Fibroblast of skin of back (primary cell): ENCODE measurements at places on chromosomes 5 and 9.

DNA sequence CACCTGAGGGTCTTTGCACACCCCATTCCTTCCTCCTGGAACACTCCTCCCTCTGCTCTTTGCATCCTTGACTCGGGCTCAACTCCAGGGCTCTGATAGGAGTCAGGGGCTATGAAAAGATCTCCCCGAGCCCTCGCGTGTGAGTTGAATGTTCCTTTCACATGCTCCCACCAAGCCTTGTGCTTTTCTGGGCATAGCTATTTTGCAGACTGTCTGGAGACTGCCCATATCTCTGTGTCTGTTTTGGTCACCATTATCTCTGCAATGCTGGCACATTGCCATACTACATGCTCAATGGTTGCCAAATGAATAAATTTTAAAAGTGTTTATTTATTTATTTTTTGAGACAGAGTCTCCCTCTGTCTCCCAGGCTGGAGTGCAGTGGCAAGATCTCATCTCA is 56.9 kb upstream of the PLPP1 start:
- no peak for DNase-seq

GRCh38 chr9:77158772-77159513 is 18.4 kb upstream of the VPS13A start:
- peak; percentile 75 for DNase-seq

DNA sequence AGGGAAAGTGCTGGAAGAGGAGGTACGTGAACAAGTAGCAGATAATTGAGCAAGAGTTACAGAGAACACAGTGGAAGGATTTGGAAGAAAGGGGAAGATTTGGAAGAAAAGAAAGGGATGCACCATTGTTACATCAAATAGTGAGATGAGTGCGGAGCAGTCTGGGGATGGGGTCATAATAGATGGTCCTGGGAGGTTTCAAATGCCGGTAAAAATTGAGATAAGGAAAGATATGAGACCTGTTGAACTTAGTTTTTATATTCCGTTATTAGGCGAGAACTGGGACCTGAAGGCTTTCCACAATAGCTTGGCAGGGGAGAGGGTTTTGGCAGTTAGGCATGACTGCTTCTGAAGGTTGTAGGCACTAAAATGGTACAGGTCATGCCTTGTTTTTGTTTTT is 20.9 kb downstream of the ATP6V0E1 start:
- DNase-seq: no peak

DNA sequence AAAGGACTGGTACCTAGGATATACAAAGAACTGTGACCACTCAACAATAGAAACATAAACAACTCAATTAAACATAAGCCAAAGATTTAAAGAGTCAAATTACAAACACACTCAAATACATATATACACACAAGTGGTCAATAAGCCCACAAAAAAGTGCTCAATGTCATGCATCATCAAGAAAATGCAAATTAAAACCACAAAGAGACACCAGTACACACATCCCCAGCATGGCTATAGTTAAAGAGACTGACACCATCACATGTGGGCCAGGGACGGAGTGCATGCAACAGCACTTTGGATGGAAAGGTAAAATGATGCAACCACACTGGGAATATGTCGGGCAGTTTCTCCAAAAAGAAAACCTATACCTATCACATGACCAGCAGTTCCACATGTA is 89.7 kb downstream of the CAAP1 start:
- DNase-seq: no peak

DNA sequence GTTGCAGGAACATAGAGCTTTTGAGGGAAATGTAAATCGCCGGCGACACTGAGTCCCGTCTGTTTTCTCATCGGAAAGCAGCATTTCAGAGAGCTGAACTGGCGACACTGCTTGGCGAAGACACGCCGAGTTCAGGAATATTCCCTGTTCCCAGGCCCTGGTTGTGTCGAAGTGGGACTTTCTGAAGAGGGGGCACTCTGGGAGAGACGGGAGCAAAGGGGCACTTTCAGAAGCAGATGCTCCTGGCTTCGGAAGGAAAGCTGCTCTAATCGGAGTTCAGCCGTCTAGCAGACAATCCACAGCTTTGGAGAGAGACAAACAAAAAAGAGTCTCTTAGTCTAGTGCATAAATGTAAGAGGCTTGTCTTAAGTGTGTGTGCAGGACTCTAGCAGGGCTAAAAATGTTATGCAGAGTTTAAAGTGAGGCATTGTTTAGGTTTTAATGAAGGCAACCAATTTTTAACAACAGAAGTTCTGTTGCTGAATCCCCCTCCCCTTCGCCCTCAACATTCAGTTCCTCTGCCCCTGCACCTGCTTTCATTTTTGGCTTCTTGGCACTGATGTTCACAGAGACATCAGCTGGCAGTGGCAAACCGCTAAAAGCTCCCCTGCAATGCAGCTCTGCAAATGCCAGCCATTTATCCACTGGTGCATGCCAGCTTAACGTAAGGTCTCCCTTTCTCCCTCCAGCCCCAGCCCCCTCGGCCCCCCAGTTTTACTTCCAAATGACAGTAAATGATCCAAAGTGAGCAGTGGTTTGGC is 289.5 kb upstream of the MPDZ start:
- DNase-seq: no peak

GRCh38 chr5:74266836-74267235 is 373.7 kb downstream of the ENC1 start:
- no peak for DNase-seq

DNA sequence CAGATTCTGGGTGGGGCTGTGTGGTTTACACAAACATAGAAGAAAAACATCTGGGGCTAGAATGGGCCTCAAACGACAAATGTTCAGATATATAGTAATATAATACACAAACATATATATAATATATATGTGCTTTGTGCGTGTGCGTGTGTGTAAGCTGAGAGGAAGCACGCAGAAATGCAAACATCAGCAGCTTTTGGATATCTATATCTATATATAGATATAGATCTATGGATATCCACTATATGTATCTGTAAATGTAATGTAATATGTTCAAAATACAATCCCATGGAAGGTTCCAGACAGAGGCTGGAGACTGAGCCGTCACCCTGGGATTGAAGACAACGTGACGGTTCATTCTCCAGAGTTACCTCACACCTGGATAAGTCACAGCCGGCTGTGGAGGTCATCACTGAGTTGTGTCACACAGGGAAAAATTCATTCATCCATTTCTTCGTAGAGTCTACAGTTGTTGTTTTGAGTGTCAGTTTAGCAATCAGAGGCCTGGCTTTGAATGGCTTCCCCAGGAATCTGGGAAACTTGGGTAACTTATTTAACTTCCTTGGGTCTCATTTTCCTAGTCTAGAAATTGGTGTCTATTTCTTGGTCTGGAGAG is 123.0 kb upstream of the CPEB4 start:
- DNase-seq: no peak

GRCh38 chr9:76423216-76424177 is 29.3 kb upstream of the RFK start:
- no peak for DNase-seq

DNA sequence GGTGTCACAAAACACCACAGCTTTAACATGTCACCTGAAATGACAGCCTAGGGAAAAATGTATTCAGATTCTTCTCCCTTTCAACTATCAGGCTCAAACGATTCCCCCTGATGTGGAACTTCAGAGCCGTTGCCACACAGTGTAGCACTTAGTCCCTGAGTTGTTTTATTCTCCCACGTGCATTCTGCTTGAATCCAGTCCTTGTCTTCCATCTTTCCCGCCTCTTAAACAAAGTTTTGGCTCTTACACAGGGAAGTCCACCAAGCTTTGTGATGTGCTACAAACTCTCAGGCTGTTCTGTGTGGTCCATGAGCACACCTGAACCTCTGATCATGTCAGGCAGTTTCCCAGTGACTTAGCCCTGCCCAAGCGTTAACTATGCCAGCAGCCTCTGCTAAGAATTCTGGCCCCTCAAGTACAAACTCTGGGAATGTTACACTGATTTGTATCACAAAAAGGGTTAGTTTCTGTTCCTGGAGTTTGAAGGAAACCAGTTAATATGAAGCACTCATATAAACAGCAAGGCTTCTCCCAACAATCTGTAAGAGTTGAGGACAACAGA is 45.8 kb upstream of the RNF38 start:
- DNase-seq: no peak

- no peak for DNase-seq
Observed at GRCh38 chr5:161299053-161299452, 247.5 kb downstream of the GABRB2 start.

- DNase-seq: no peak
Observed at GRCh38 chr9:28600226-28600625, 1026.9 kb upstream of the C9orf72 start.

DNA sequence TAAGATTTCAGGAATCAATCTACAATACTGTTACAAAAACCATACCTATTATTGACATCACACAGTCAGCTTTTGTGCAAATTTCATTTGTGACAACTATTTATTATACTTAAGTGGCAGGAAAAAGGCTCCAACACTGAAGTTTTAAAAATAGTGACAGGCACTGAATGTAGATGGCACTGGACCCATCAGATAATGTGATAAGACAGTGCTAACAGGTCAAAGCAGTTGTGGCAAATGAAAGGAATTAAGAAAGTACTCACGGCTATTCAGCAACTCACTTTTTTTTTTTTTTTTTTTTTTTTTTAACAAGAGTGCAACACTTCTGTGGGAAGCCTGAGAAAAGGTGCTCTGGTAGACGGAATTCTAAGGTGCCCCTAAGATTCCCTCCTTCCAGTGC is 115.0 kb upstream of the MEF2C start:
- no peak for DNase-seq

DNA sequence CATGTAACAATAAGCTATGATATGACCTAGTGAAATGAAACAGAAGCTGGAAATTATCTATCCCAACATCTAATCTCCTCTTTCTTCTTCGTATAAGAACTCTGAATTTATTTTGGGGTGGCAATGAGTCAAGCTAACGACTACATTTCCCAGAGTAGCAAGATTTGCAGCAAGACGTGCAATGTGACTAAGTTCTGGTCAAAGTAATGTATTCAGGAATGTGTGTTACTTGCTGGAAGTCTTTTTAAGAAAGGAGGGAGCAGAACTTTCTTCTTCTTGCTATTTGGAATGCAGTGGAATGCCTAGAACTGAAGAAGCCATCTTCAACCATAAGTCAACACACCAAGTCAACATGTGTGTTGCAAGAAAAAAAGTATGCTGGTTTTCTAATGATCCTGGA is 406.6 kb upstream of the MEF2C start:
- DNase-seq: peak; percentile 79

GRCh38 chr9:134283692-134284265 is 42.5 kb upstream of the RXRA start:
- DNase-seq: no peak

- no peak for DNase-seq
Observed at GRCh38 chr9:34575862-34576596, 13.5 kb downstream of the CNTFR start.

- peak; percentile 1 for DNase-seq
Observed at GRCh38 chr5:163807781-163808180, 302.4 kb downstream of the MAT2B start.

- no peak for DNase-seq
Observed at GRCh38 chr9:123789554-123790292, 140.2 kb downstream of the DENND1A start.

- peak; percentile 20 for DNase-seq
Observed at GRCh38 chr9:115957585-115957984, 196.0 kb upstream of the PAPPA start.

DNA sequence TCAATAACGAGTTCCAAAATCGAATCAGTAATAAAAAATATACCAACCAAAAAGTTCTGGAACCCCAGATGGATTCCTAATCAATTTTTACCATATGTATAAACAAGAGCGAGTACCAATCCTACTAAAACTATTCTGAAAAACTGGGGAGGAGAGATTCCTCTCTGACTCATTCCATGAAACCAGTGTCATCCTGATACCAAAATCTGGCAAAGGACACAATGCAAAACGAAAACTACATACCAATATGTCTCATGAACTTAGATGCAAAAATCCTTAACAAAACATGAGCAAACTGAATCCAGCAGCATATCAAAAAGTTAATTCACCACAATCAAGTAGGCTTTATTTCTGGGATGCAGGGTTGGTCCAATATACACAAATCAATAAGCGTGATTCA is 30.5 kb upstream of the MACIR start:
- peak; percentile 79 for DNase-seq

DNA sequence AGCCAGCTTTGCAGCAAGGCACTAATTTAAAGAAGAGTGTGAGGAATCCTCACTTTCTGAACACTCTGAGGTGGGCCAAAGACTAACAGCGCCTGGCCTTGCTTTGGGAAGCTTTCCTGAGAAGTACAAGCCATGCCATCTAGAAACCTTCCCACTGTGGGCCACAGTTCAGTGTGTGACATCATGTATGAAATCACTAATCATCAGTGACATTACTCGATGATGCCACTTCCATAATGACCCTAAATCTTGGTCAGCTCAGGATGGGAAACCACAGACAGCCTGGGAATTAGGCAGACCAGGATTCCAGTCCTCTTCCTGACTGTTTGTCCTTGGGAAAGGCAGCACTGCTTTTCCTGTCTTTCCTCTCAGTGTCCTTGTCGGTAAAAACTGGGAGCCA is 54.2 kb upstream of the HSPA9 start:
- no peak for DNase-seq

GRCh38 chr5:1111727-1112289 is at the start of gene SLC12A7:
TSS of gene SLC12A7 (minus strand) at chr5:1112063. CDS start at chr5:1111991, 72 bp downstream.
- DNase-seq: no peak

DNA sequence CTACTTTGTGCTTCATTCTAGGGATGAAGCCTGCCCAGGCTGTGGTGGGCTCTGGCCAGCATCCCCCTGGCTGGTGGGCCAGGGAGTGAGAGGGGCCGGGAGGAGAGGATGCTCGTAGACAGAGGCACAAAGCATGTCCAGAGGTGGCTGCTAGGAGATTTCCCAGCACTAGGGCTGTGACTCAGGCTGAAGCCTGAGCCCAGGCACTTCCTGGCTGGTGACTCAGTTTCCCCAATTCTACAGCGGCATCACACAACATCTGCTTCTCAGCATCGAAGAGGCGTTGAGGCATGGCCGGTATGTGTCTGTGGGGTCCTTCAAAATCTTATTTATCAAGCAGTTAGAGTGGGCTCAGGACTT is 55.6 kb downstream of the DUSP1 start:
- DNase-seq: no peak

DNA sequence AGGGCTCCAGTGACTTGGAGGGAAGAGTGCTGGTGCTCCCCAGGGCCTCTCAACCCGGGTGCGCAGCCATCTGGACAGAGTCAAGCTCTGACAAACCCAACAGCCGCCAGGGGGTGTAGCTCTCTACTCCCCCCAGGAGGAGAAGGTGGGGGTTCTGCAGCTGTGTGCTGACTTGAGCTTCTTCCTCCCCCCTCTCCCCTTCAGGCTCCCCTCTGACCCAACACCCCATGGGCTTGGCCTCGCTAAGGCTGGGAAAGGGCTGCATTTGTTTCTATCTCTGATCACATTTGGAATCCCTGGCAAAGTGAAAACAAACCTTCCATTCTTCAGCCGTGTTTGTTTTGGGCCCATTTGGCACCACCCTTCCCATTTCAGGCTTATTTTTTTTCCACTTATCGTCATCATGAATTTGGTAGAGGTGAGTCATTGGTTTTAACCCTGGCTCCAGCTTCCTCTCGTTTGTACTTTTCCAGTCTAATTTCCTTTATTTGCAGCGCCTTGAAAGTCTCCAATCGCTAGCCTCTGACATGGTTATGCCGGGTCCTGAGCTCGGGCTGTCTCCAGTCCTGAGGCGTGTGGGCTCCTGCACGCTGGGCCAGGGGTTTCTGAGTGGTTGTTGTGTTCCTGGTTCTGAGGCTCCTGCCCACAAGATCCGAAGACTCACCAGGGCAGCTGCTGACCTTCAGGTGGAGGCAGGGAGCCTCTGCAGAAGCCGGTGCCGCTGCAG is 36.1 kb downstream of the DAP start:
- peak; percentile 84 for DNase-seq
